ENCODE measurements at places on chromosomes 5 and 9.

DNA sequence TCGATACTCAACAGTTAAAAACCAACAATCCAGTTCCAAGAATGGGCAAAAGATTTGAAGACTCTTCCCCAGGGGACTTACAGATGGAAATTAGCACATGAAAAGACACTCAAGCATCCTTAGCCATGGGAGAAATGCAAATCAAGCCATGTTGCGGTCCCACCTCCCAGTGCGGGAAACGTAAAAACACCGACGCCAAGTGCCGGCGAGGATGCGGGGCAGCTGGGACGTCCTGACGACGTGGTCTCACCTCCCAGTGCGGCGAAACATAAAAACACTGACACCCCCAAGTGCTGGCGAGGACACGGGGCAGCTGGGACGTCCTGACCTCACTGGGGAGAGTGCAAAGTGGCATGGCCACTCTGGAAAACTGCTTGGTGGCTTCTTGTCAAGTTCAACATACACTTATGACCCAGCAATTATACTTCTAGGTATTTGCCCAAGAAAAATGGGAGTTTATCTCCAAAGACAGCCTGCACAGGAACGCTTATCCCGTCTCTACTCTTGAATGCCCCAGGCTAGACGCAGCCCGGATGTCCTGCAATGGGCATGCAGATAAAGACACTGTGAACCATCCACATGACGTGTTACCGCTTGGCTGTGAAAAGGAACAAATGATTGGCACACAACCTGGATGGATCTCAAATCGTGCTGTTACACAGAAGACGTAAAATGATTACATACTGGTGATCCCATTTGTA is 60.1 kb upstream of the UBAC1 start:
- no peak for DNase-seq

DNA sequence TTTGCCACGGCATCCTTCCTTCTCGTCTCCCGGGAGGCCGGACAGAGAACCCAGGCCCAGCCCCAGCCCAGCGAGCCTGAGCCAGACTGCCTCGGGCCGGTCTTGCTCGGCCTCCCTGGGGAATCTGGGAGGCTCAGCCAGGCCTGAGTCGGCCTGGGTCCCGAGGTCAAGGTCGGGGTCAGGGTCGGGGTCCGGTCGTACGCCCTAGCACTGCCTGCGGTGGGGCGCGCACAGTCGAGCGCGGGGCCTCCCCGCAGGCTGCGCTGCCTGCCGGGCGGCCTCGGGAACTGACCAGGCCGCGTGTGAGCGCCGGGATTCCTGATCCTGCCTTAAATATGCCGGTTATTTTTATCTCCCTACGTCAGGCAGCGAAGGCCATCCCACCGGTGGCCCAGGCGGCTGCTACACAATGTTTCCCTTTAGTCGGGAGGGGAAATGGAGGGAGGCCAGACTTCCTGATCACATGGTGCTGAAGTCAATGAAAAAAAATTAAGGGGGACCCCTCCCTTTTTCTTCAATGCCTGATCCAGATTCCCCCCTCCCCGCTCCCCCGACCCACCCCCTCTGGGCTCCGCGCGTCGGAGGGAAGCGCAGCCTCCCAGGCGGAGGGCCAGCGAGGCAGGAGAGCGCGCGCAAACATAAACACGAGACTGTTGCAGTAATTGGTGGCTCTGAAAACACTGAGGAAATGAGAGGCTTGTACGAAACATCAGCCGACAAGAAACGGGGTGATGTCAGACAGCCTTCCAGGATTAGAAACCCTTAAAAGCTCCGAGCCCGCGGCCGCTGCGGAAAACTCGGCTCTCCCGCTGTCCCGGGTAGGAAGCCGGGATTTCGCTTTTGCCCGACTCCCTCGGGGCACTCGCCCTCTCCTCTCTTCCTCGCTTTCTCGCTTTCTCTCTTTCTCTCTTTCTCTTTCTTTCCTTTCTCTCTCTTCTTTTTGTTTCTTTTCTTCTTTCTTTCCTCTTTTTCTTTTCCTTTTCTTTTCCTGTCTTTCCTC is 148.2 kb upstream of the KLF4 start:
- DNase-seq = no peak

DNA sequence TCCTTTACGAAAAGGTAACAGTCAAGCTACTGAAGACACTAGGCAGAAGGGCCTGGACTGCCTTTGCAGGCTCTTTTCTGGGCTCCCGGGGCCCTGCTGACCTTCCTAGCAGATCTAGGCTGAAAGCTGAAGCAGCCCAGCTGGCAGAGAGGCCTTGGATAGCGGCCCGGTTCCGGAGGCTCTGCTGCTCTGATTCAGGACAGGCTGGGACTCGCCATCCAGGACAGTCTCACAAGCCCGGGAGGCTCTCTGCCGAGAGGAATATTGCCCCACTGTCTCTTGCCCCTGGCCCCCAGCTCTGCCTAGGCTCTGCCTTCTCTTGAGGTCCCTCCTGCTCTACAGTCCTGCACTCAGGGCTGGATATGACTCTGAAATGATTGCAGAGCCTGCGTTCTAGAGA is 67.8 kb downstream of the PSD2 start:
- no peak for DNase-seq

GRCh38 chr9:106697390-106697749 is 165.6 kb upstream of the ZNF462 start:
- DNase-seq = no peak

DNA sequence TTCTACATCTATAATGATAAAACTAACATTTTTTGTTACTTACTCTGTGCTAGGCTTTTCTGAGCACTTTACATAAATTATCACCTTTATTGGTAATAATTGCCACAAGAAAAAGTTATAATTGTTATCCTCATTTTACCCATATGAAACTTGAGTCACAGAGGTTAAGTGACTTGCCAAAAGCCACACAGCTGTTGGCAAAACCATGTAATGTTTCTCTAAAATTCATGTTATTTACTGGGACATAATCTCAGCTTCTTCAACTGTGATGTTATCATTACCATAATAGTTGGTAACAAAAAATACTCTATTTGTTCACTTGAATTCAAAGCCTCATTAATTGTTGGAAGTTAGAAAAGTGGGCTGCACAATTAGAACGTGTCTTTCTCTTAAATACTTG is 437.3 kb downstream of the BRINP1 start:
- DNase-seq = no peak

DNA sequence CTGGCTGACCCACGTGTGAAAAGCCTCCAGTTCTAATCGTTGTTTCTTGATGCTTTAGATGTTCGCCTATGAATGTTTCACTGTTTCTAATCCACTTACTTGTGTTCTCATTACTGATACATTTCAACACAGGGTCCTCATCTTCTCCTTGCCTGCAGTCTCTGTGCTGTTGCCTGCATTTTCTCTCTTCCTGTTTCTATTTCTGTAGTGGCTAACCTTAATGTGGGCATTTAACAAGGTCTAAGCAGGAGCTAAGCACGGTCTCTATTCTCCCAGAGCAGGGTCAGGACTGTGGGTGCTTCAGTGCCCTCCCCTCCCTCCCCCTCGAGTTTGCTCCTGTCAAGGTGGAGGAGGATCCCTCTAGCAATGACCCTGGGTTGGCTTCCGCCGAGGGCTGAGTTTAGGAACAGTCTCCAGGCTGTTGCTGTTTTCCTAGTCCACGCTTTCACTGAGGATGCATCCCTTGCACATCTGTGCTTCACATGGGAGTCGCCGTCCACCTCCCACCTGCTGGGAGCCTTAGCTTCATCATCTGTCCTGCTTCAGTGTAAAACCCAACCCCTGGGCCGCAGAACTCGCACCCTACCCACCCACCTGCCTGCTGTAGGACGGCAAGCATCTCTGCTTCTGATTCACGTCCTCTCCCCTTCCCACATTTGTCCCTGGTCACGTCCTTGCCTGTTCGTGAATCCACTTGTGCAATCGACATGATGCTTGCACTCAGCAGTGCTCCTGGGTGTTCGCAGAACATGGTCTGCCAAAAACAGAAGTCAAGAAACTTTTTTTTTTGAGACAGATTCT is 2.4 kb upstream of the EXOC3 start:
- no peak for DNase-seq

DNA sequence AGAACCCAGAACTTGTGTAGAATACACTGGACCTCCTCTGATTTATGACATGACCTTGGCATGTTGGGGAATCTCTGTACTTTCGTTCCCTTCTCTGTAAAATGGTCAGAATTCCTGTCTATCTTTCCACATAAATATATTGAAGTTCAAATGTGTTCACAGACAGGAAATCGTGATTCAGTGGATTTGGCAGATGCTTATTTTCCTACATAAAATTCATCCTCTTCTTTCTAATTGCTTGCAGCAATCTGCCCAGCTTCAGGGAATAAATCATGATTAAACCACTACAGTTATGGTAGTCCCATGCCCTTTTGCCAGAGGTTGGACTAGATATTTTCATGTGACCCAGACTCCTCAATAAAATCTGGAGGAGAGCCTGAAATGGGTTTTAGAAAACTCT is 52.1 kb upstream of the ARL15 start:
- DNase-seq = no peak

GRCh38 chr9:129568560-129569501 is 52.1 kb downstream of the C9orf50 start:
- DNase-seq = no peak

- DNase-seq = no peak
Observed at GRCh38 chr9:127858041-127858512, 3.6 kb upstream of the ENG start.

- no peak for DNase-seq
Observed at GRCh38 chr5:16679863-16680262, 63.1 kb upstream of the RETREG1 start.

- no peak for DNase-seq
Observed at GRCh38 chr9:114316605-114317230, 6.2 kb upstream of the ORM1 start.

- DNase-seq = no peak
Observed at GRCh38 chr5:180498378-180498777, 4.2 kb downstream of the CNOT6 start.

- DNase-seq = no peak
Observed at GRCh38 chr5:146588331-146589027, 72.5 kb upstream of the GPR151 start.

DNA sequence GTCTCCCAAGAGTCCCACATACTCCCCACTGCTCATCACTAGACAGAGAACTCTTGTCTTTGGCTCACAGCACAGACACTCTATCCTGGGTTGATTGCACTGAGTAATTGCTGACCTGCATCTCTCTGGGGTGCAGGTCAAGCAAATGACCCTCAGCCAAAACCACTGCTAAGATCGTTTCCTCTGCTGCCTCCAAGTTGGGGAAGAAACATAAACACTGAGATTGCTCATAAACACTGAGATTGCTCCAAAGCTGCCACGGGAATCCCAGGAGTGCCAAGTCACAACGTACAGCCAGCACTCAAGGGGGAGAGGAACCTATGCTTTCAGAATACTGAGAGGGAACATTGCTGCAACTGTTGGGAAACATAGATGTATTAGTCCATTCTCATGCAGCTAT is 1402.1 kb upstream of the ACO1 start:
- DNase-seq = no peak

DNA sequence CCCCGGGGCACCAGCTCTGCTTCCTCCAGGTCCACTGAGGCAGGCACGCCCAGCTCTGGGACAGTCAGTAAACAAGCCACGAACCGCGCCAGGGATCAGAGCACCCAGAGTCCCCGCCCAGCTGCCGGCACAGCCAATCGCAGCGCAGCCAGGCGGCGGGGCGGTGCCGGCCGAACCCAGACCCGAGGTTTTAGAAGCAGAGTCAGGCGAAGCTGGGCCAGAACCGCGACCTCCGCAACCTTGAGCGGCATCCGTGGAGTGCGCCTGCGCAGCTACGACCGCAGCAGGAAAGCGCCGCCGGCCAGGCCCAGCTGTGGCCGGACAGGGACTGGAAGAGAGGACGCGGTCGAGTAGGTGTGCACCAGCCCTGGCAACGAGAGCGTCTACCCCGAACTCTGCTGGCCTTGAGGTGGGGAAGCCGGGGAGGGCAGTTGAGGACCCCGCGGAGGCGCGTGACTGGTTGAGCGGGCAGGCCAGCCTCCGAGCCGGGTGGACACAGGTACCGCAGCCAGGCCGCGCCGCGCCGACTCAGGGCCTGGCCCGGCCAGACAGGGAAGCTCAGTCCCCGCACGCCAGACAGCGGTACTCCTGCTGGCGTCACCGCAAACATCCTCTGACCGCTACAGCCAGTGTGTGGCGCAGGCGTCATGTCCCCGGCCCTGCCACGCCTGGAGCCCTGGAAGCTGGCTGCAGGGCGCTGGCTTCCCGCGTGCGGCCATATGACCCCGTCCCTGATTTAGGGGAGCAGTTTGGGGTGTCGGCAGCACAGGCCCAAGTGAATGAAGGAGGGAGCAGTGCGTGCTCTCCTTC is at the start of gene CTSL:
Gene CTSL (plus strand): TSS at position 220 of the 810 bp plus-strand sequence. CDS start 1,485 bp downstream, outside the sequence.
- no peak for DNase-seq

DNA sequence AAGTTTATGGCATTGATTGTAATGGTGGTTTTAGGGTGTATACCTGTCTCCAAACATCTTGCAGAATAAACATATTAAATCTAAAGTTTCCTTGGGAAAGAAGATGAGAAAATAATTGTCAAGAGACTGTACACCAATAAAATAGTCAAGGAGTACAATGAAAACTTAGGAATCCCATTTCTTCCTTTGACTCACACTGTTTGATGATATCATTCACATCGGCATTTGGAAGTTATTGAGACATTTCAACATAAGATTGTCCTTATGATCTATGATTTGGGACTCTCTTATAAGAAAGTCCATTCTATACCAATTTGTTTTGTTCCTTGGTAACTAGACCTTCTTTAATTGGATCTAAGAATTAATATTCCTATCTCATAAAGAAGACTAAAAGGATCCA is 482.7 kb downstream of the RAB3C start:
- no peak for DNase-seq

DNA sequence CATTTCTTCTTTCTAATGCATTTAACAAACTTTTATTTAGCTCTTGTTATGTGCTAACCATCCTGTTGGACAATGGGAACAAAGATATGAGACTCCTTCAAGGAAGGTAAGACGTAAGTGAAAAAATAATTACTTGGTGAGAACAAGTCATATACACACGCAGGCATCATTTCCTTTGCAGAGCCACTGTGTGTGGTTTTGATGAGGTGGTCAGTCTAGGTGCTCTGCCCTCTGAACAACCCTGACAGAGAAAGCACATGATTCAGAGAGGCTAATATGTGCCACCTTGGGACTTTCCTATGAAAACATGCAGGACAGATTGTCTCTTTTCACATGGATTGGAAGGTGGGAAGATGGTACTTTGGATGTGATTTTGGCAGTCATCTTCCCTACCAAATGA is 1162.5 kb upstream of the DMAC1 start:
- no peak for DNase-seq

GRCh38 chr5:158886957-158887356 is 212.8 kb downstream of the EBF1 start:
- no peak for DNase-seq

- DNase-seq = no peak
Observed at GRCh38 chr5:169125571-169125970, 175.4 kb downstream of the SLIT3 start.

GRCh38 chr5:59264639-59265245 is 628.8 kb downstream of the PDE4D start:
- DNase-seq = no peak

DNA sequence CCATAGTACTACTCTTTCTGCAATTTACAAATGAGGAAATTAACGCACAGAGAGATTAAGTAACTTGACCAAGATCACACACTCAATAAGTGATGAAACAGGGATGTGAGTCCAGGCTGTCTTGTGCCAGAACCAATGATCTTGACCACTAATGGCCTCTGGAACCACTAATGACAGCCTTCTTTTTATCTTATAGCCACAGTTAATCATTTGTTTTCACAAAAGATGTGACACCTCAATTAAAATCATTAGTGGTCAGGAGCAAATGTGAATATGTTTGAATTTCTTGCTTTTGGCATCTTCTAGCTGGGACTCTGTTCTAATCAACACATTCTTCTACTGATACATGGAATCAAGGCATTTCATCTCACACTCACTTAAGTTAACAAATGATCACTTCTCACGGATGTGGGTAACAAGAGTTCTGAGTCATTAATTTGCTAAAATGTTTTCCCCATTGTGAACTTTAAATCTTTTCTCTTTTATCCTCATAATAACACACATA is 102.7 kb upstream of the CD180 start:
- DNase-seq = no peak
